Fibroblast of lung (primary cell): ENCODE measurements at places on chromosomes 5 and 9. TPM values are rescaled to one million over a fixed set of nuclear protein-coding genes. Genes with fewer than 3 reads are reported as not detected.

DNA sequence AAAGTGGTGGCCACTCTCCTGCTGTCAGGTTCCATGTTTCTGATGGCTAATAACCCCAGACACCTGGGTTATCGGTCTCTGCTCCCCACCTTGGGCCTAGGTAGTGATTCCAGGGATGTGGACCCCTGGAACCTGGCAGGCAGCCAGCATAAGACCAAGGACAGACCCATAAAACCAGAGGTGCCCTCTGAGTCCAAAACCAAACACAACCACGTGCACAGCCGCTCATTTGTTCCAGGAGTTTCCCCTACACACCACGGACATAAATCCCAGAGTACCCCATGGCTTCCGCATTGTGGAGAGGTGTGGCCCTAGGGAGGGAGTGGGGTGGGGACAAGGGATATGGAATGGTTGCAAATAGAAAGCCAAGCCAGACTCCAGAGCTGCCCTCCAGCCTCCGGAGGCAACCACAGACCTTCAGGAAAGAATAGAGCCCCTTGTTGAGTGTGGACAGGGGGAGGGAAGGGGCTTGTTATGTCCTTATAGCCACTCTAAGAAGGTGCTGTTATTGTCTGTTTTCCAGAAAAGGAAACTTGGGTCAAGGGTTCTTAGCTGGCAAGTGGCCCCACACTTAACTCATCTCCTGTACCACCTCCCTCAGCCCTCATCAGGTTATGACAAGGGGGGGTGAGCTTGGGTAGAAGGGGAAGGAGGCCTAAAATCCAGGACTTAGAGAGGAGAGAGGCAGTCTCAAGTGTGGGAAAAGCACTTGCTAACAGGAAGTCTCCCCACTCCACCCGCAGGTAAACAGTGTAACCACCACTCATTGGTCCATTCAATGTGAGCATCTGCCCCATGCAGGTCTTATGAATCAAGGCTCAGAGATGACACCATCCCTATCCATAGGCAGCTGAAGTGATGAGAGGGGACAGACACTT, 23.6 kb upstream of the CYSTM1 start:
- no peak overlapping the region for H3K27ac ChIP-seq
- no peaks in the 10 kb centered on the region for H3K36me3 ChIP-seq
- H3K4me1 ChIP-seq, result no peaks in the 10 kb centered on the region
- no peaks in the 10 kb centered on the region for H3K27me3 ChIP-seq
- no peak overlapping the region for H3K4me3 ChIP-seq

DNA sequence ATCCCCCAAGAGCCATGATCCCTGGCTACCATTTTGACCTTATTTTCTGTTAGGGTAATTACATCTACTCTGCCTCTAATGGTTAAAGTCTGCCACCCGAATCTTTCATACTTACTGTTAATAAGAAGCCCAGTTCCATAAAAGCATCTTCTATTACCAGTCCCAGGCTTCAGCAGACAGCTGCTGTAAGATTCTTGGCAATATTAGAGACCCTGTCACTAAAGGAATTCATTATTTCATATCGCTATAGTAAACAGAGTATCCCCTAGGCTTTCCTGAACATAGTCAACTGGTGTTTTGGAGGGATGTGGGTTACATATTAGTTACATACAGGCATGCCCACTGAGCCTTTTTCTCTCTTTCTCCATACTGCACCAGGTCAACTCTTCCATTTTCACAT, 608.7 kb upstream of the SEMA6A start:
- no peak overlapping the region for H3K4me3 ChIP-seq
- H3K36me3 ChIP-seq, result no peaks in the 10 kb centered on the region
- no peaks in the 10 kb centered on the region for H3K4me1 ChIP-seq
- H3K27me3 ChIP-seq, result no peaks in the 10 kb centered on the region

GRCh38 chr9:97910357-97910756, 11.9 kb downstream of the TRMO start:
- no peaks in the 10 kb centered on the region for H3K27me3 ChIP-seq
- peaks cover 1% of the 10 kb centered on the region for H3K36me3 ChIP-seq
- no peaks in the 10 kb centered on the region for H3K4me1 ChIP-seq
- H3K4me3 ChIP-seq, result no peak overlapping the region
- H3K27ac ChIP-seq, result no peak overlapping the region
- no peak for DNase-seq

DNA sequence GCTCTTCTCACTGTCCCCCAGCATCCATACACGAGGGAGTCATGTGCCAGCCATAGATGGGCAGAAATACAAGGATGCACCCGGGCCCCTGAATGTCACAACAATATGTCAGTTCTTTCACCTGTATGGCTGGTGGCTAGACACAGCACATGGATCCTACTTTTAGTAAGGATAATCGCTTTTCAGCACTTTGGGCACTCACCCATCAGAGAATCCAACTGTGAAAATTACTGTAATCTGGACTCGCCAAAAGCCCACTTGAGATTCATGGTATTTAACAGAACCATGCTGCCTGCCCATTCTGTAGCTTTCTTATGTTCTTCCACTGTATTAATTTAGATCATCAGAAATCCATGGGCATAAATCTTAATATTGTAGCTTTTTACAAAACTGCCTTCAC, 124.8 kb downstream of the FRMD3 start:
- DNase-seq, result no peak
- H3K36me3 ChIP-seq, result no peaks in the 10 kb centered on the region
- H3K4me1 ChIP-seq, result no peaks in the 10 kb centered on the region
- no peak overlapping the region for H3K4me3 ChIP-seq
- H3K27me3 ChIP-seq, result no peaks in the 10 kb centered on the region
- H3K27ac ChIP-seq, result no peak overlapping the region

ANKRD20A1 gene
- under 0.01 TPM in 1 of 2 replicates, not detected in the other for total RNA-seq

PCA3 gene
- not detected in 2 replicates for total RNA-seq

DNA sequence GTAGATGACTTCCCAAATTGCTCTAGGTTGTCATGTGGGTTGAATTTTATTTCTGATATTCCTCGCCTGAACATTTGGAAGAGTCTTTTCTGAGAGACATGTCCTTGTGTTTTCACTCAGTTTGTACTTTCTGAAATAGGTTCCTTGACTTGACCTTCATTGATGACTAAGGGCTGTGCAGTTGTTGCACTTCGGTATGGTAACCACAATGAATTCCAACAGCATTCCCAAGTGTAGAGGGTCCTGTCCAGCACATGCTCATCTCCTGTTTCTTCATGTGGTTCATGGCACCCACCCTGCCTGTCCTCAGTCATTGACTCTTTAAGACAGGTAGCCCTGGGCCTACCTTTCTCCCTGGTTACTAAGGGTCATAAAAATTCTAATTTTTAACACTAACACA, 527.8 kb downstream of the MTRR start:
- DNase-seq, result peak; percentile 21
- H3K27ac ChIP-seq, result no peak overlapping the region
- H3K4me1 ChIP-seq, result no peaks in the 10 kb centered on the region
- no peaks in the 10 kb centered on the region for H3K36me3 ChIP-seq
- no peak overlapping the region for H3K4me3 ChIP-seq

RASGRF2 gene
- 12.1 and 19.5 TPM in 2 replicates for total RNA-seq

KIAA0825 gene
- 3.1 and 3.6 TPM in 2 replicates for total RNA-seq

SPOCK1 gene
- 11.1 and 30.3 TPM in 2 replicates for total RNA-seq

- no peaks in the 10 kb centered on the region for H3K4me1 ChIP-seq
- no peak overlapping the region for H3K27ac ChIP-seq
- DNase-seq, result no peak
- no peak overlapping the region for H3K4me3 ChIP-seq
- no peaks in the 10 kb centered on the region for H3K27me3 ChIP-seq
Observed at GRCh38 chr9:7336356-7337065, 463.1 kb downstream of the DMAC1 start.

- DNase-seq, result no peak
- H3K4me3 ChIP-seq, result peak overlapping the region; percentile 52
- no peaks in the 10 kb centered on the region for H3K36me3 ChIP-seq
Observed at GRCh38 chr9:113875459-113876150, 504 bp upstream of the ZNF618 start.

CENPP gene
- 1.0 and 1.7 TPM in 2 replicates for total RNA-seq

DPP7 gene
- total RNA-seq, result 93.0 and 126 TPM in 2 replicates

DNA sequence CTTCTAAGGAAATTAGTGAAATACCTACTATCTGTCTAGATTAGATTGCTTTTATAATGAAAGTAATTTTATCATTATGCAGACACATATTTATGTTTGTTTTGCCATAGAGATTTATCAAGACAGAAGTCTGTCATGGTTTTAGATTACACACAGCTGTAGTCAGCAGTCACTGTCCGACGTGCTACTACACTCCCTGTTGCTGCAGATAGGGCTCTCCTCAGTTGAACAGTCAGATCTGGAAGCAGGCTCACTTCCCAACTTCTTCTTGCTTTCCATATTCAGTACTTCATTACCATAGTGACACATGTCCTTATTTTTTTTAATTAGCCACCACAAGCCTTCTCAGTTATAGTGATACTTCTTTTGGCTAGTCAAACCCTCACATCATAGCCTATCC, 329.9 kb upstream of the ITGA1 start:
- no peaks in the 10 kb centered on the region for H3K4me1 ChIP-seq
- DNase-seq, result no peak
- H3K36me3 ChIP-seq, result no peaks in the 10 kb centered on the region
- no peak overlapping the region for H3K4me3 ChIP-seq

GRCh38 chr5:162256711-162257110, 189.1 kb downstream of the GABRG2 start:
- no peaks in the 10 kb centered on the region for H3K27me3 ChIP-seq
- no peaks in the 10 kb centered on the region for H3K36me3 ChIP-seq
- no peak for DNase-seq

GRCh38 chr5:20972419-20972925, 984.5 kb upstream of the CDH18 start:
- no peak overlapping the region for H3K27ac ChIP-seq
- no peaks in the 10 kb centered on the region for H3K4me1 ChIP-seq
- peak; percentile 96 for DNase-seq
- no peaks in the 10 kb centered on the region for H3K36me3 ChIP-seq
- H3K4me3 ChIP-seq, result no peak overlapping the region

DNA sequence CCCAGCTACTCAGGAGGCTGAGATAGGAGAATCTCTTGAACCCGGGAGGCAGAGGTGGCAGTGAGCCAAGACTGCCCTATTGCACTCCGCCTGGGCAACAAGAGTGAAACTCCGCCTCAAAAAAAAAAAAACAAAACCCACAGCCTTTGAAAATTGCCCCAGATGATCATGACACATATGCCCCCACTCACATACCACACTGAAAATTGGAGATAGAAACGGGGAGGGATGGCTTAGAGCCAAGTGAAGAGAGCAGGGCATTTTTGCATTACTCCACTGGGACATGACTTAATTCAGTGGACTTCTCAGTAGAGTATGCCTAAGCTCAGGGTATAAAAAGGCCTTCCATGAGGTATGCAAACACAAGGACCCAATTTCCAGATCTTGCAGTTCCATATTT, 309.3 kb downstream of the BNC2 start:
- no peak overlapping the region for H3K27ac ChIP-seq
- no peak overlapping the region for H3K4me3 ChIP-seq
- no peaks in the 10 kb centered on the region for H3K4me1 ChIP-seq
- no peaks in the 10 kb centered on the region for H3K27me3 ChIP-seq
- H3K36me3 ChIP-seq, result no peaks in the 10 kb centered on the region

PDE6A gene
- under 0.01 TPM in 2 replicates for total RNA-seq

KCNN2 gene
- total RNA-seq, result 0.50 TPM in 1 of 2 replicates, not detected in the other

GFRA3 gene
- not detected in 2 replicates for total RNA-seq

DNA sequence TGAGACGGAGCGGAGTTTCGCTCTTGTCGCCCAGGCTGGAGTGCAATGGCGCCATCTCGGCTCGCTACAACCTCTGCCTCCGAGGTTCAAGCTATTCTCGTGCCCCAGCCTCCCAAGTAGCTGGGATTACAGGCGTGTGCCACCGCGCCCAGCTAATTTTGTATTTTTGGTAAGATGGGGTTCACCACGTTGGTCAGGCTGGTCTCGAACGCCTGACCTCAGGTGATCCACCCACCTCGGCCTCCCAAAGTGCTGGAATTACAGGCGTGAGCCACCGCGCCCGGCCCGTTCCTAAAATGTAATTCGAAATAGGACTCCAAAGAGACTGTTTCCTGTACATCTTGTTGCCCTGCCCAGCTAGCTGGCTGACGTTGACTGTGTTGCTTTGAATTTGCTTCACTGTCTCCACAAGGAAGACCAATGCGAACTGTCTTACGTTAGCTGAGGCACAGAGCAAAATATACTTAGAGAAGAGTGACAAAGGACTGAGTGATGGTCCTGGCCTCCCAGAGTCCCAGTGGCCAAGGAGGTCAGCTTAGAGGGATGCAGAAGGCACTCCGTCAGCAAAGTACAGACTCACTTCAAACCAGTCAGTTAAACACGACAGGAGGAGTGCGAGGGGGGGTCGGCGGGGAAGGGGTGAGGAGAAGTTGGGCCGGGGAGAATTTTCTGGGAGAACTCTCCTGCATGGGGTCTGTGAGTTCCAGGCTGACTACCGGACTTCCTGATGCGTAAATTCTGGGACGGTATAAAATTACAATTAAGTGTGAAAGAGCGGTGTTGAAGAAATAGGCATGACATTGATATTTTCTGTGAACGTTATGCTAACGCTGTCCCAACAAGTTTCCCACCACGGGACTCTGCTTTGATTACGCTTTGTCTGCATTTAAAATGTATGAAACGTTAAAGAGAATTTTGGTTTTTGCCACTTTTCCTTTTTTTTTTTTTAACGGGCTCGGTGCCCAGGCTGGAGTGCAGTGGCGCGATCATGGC, 6.8 kb upstream of the TRIM41 start:
- H3K4me1 ChIP-seq, result peaks cover 5% of the 10 kb centered on the region
- H3K27ac ChIP-seq, result no peak overlapping the region
- peak overlapping the region; percentile 62 for H3K4me3 ChIP-seq
- DNase-seq, result no peak
- H3K36me3 ChIP-seq, result no peaks in the 10 kb centered on the region

GRCh38 chr5:31827867-31828266, 188.9 kb downstream of the PDZD2 start:
- no peaks in the 10 kb centered on the region for H3K4me1 ChIP-seq
- DNase-seq, result peak; percentile 76
- H3K27ac ChIP-seq, result no peak overlapping the region
- no peaks in the 10 kb centered on the region for H3K27me3 ChIP-seq

DNA sequence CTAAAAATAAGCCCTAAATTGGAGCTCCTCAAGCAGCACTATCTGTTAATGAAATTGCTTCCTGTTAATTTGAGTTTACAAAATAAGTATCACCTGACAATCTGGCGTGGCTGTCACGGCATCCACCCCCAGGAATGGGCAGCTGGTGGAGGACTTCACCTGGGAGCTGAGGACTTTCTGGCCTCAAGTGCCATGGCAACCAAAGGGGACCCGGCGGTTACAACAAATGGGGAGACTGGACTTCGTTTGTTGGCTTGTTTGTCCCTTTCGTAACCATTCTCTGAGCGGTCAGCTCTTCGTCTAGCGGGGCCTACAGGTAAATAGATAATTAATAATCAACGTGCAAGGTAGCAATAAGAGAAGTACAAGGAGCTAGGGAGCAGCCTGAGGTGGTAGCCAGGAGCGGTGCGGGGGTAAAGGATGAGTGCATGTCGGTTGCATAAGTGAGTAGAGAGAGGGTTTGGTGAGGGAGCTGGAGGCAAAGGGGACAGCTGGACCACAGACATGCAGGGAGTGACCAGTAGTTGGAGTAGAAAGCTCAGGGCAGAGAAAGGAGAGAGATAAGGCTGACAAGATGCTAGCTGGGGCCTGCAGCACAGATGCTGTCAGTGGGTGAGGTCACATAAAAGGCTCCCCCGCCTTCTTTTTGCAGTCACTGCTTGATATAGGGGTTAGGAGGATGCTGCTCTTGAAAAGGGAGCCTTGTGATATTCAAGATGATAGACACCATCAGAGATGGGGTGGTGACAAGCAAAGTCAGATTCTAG, 62.5 kb downstream of the HSPA4 start:
- H3K27me3 ChIP-seq, result peaks cover 4% of the 10 kb centered on the region
- H3K4me1 ChIP-seq, result no peaks in the 10 kb centered on the region
- H3K4me3 ChIP-seq, result no peak overlapping the region
- H3K36me3 ChIP-seq, result no peaks in the 10 kb centered on the region
- no peak overlapping the region for H3K27ac ChIP-seq

- DNase-seq, result no peak
- H3K36me3 ChIP-seq, result no peaks in the 10 kb centered on the region
- no peaks in the 10 kb centered on the region for H3K4me1 ChIP-seq
- no peaks in the 10 kb centered on the region for H3K27me3 ChIP-seq
Observed at GRCh38 chr5:34015120-34015822, 7.4 kb upstream of the AMACR start.
